ENCODE measurements at places on chromosomes 16 and 17.

DNA sequence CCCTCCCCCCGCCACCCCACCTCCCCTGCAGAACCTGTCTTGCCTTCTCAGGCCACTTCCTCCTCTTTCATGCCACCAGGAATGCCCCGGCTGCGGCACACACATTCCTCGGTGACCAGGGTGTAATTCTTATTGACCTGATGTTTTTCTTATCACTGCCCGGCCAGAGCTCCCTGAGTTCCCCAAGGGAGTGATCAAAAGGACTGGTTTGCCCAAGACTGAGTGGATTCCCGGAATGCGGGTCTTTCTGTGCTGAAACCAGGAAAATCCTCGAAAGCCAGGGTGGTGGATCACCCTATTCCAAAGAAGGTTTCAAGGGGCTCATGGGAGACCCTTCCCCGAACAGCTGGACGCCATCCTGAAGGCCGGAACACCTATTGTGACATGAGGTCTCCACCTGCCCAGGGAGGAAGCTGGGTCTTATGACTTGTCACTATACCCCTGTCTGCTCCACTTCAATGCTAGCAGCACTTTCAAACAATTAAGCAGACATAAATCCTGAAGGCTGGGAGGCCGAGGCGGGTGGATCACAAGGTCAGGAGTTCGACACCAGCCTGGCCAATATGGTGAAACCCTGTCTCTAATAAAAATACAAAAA lies 53.0 kb upstream of the RPL38 start:
- no peak for DNase-seq

- DNase-seq: no peak
These were observed 68.6 kb downstream of the TMEM100 start for GRCh38 chr17:55654022-55654421.

- DNase-seq: no peak
These were observed 383.8 kb downstream of the ZFHX3 start for GRCh38 chr16:72664056-72664508.

DNA sequence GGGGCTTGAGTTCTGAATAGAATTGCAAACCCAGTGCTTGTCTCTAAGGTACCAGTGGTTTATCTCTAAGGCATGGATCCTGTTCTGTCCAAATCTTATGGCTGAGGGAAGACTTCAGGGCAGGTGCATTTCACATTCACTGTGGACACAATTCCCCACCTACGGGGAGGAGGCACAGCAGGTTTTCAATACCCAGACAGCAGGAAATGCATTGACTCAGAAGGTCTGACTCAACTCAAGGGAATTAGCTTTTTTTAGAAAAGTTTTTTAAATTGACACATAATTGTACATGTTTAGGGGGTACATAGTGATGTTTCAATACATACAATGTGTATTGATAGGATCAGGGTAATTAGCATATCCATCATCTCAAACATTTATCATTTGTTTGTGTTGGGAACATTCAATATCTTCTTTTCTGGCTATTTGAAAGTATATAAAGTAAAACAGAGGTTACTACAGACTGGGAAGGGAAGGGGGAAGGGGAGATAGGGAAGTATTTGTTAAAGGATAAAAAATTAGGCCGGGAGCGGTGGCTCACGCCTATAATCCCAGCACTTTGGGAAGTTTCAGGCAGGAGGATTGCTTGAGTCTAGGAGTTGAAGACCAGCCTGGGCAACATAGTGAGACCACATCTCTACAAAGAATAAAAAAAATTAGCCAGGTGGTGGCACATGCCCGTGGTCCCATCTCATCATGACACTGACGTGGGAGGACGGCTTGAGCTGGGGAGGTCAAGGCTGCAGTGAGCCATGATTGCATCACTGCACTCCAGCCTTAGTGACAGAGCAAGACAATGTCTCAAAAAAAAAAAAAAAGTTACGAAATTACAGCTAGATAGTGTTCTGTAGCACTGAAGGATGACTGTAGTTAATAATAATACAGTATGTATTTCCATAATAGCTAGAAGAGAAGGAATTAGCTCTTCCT lies 54.9 kb downstream of the RGS9 start:
- no peak for DNase-seq

- no peak for DNase-seq
These were observed at the start of gene SLC5A11 for GRCh38 chr16:24845726-24846547. TSS of gene SLC5A11 (plus strand) at chr16:24845963. CDS start at chr16:24858644, 12,681 bp downstream.

DNA sequence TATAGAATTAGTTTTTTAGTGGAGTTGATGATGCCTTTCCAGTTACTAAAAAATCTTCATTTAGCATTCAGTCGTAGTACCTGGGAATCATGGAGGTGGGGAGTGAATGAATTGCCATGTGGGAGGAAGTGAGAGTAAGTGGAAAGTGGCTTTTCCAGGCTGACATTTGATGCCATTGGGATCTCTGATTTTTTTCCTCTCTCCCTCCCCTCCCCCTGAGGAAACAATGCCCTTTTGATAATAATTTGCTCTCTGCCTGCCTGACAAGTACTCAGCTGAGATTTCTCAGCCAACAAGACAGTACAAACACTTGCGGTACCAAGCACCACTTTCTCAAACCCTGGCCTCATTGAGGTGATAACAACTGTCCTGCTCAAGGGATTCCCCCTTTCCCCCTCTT lies 2.2 kb downstream of the UBE2Z start:
- DNase-seq: no peak

- no peak for DNase-seq
These were observed 2.3 kb upstream of the KCNJ16 start for GRCh38 chr17:70072546-70073309.

GRCh38 chr17:20706751-20707373 lies 127.3 kb downstream of the CDRT15L2 start:
- DNase-seq: no peak

- no peak for DNase-seq
These were observed 26.4 kb downstream of the B9D1 start for GRCh38 chr17:19335951-19336631.

DNA sequence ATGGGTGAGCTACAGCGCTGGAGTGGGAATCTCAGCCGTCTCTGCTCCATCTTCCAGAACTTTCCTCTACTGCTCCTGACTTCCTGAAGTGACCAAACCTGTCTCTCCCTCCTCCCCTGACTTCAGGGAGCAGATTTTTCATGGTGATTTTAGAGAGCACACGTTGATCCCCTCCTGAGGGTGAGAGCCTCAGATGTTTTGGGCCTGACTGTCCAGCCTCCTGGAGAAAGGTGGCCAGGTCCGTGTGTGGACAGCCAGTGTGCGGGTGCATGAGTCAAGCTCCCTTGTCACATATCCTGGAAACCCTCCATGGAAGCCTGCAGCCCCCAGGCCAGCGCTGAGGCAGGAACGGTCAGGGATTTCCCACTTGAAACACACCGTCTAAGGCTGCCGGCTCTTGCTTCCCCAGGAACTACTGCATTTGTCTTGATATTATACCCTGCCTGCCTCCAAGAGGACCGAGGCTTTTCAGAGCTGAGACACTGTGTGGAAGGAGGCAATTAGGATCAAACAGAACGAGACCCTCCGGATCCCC lies 143.1 kb downstream of the CMIP start:
- no peak for DNase-seq

DNA sequence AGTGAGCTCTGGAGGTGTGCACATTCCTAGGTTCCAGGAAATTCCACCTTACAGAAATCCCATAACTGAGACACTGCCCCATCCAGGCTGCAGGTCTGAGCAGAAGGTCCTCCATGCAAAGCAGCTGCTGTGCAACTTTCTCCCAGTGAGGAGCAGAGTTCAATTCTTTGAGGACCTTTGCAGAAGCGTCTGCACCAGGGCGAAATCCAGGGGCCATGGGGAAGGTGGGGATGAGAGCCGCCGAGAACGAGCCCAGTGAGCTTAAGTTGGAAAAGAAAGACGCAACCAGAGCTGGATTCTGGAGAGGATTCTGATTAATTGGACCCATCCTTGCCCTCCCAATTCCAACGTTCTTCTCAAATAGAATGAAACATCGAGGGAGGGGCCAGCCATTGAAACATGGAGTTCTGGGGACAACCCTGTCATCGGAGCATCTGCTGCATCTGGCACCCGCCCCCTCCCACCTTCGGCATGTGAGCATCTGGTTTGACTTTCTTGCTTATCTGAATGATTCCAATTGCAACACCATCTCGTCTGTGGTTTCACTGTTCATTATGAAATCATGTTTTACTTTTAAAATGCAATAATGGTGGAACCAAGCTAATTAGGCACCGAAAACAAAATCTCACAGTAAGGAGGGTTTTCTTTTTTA lies 190.6 kb upstream of the FOXF1 start:
- no peak for DNase-seq

DNA sequence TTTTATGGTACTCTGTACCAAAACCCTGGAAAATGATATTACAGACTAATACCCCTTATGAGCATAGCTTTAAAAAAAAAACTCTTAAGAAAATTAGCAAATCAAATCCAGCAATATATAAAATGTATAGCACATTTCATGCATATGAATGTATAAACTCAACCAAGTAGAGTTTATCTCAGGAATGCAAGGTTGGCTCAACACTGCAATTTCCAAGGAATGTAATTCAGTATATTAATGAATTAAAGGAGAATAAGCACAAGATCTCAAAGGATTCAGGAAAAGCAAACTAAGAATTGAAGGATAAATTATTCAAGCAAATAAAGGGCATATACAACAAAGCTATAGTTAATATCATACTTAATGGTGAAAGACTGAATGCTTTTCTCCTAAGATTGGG lies 61.9 kb upstream of the RPL38 start:
- DNase-seq: no peak

DNA sequence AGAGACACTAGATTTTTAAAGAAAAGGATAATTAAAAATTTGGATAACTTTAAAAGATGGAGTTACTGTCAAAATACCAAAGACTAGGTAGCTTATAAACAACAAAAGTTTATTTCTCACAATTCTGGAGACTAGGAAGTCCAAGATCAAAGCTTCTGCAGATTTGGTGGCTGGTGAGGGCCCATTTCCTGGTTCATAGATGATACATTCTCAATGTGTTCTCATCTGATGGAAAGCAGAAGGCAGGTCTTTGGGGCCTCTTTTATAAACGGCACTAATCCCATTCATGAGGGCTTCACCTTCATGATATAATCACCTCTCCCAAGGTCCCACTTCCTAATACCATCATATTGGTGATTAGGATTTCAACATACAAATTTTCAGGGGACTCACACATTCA lies 33.7 kb downstream of the NLK start:
- no peak for DNase-seq

DNA sequence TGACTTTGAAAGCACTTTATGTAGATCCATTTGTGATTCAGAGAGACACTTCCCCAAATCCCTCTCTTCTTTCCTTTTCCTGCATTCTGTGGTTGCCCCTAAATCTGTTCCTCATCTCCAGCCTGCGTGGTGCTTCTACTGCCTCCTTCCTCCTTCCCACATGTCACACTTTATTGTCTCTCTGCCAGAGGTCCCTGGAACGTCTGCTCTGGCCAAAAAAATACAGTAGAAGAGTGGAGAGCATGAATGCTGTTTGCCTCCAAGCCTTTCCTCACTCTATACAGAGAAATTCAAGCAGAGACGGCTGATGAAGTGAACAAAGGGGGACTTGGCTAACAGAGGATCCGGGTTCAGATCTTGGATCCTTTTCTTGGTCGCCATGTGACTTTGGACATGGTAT lies 22.8 kb upstream of the IRX3 start:
- no peak for DNase-seq

GRCh38 chr17:74478420-74479100 lies 12.1 kb downstream of the CD300A start:
- DNase-seq: peak; percentile 42

GRCh38 chr16:35523991-35524390 lies 2064.6 kb downstream of the TP53TG3F start:
- DNase-seq: no peak

GRCh38 chr16:66369055-66369592 lies 2.6 kb downstream of the CDH5 start:
- DNase-seq: no peak

DNA sequence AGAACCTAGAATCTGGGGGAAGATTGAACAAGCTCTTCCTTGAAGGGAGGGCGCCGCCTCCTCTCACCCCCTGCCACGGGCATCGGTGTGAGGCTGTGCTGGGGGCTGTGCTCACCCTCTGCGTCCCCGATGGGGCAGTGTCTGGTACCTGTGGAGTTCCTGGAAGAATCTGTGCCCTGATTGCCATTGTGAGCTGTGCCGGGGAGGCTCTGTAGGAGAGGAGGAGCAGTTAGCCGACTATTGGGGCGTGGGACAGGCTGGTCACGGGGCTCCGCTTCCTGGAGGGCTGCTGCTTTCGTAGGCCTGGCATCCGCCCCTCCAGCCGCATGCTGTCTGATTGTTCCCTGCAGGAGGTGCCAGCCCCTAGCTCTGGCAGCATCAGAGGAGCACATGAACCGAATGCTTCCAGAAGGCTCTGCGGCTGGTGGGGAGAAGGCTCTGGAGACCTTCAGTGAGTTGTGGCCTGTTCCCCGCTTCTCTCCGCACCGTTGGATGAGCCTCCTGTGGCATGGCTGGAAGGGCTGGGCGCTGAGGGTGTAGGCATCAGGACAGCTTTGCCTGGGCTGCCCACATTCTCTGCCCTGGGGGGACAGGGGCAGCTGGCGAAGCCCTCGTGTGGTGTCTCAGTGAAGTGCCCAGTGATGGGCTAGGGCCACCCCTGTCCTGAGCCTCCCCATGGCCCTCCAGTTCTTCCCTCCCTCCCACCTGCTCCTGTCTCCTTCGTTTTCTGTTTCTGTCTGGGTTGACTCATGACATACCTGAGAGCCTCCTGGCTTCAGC lies 86.9 kb downstream of the SEC14L1 start:
- DNase-seq: no peak

DNA sequence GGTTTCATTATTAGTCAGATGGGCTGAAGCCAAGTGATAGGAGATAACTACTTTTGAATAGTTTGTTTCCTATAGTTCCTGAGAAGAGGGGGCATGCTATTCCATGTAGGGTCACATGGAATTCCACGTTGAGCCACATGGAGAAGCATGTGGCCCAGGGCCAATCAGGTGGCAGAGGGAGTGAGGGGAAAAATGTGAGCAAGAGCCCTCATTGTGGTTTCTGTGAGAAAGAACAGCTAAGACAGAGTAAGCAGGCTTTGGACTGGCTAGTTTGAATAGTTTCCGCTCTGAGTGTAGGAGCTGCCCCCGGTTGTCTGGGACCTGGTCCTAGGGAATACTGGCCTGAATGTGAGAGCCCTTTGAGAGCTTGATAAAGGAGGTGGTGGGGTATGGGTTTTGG lies 69.9 kb upstream of the CNTNAP4 start:
- no peak for DNase-seq

DNA sequence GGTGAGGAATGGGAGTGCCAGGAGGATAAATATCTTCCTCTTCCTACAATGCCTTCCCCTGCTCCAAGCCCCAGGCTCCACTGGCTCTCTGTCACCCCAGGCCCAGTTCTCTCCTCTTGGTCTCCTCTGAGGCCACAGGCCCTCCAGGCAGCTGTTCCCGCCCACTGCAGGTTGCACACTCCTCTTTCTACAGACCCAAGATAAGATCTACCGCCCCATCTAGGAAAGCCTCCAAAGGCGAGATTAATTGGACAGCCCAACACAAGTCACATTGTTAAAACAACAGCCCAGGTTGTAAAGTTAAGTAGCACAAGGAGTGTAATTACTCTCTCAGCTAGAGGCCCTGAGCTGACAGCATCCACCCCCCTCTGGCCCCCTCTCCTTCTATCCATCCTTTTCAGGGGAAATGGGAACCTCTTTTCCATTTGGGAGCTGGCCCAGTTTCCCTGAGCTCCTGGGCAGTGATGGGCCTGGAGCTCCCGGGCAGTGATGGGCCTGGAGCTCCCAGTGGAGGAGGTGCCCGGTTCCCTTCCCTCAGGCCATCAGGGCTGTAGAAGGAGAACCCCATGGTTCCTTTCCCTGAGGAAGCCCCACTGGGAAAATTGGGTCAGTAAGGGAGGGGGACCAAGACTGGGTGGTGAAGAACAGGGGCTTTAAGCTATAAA lies 7.3 kb downstream of the DLX4 start:
- no peak for DNase-seq

GRCh38 chr17:74777901-74778515 lies 1.9 kb upstream of the NAT9 start:
- DNase-seq: no peak

- DNase-seq: no peak
These were observed 749 bp downstream of the GRIN2A start for GRCh38 chr16:10181196-10182162.
